ENCODE measurements at places on chromosomes 6 and 20.

DNA sequence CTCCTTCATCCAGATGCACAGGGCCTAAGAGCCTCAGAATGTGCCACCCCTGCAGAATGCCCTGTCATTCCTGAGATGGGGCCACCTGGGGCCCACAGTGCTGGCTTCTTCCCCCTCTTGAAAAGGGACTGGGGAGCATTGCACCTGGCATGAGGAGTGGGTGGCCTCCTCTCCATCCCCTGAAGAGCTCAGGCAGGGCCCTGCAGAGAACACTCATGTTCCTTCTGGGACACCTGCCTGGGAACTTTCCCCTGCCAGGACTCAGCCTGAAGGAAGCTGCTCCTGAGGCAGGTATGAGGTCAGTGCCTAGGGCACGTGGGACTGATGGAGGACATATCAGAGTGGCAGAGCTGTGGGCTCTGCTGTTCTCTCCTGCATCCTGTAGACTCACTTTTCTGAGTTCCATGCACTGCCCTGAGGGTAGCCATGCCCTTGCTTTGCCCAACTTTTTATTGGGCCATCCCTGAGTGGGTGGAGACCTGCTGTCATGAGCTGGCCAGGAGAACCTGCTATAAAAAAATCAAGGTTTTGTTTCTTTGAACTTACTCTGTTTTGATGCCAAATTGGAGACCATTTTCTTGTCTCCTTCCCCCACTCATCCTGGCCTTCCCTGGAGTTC, 19.5 kb downstream of the CCDC167 start:
- no peak for DNase-seq

GRCh38 chr20:57755609-57756008, 45.8 kb upstream of the PMEPA1 start:
- no peak for DNase-seq

DNA sequence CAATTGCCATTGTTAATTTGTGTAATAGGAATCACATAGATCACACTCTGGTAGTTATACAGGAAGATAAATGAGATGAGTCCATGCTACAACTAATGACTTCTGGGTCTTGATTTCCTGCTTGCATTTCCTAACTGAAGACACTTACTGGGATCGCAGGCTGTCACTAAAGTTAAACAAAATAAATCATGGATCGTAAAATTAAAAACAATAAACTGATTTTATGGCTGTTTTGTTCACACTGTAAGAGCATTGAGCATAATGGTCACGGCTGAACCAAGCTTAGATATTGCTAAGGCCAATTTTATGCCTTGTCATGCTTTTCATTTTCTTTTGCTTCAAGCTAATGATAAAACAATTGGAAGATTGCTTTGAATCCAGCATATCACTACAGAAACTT, 332.5 kb upstream of the CITED2 start:
- no peak for DNase-seq

- no peak for DNase-seq
Measured at GRCh38 chr6:36469946-36470345, 27.1 kb downstream of the KCTD20 start.

DNA sequence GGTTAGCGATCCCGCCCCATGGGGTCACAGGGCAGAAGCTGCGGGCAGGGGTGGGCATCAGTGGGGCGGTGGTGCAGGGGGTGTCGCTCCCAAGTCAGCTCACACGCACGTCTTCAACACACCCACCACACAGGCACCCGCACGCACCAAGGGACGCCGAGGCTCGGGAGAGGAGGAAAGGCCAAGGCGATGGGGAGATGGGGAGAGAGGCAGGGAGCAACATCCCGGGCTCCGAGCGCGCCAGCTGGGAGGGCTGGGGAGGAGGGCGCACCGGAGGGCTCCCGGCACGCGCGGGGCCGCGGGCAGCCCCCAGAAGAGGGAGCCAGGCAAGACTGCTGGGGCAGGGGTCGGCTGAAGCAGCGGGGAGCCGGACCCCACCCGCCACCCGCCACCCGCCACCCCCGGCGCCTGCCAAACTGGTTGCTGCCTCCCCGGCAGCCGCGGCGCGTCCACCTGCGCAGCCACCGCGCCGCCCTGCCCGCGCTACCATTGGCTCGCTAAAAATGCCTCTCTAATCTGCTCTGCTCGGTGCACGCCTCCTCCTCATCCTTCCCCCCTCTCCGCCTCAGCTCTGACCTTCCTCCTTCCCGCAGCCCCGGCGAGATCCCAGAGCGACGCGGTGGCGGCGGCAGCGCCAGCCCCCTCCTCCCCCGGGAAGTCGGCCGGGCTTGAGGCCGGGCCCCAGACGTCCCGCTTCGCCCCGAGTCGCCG, at the start of gene PACSIN1:
TSS of gene PACSIN1 (plus strand) at position 546 of the 711 bp plus-strand sequence. CDS start 60,230 bp downstream, outside the sequence.
- DNase-seq = no peak

GRCh38 chr6:52020945-52021570, 66.4 kb downstream of the PKHD1 start:
- no peak for DNase-seq

DNA sequence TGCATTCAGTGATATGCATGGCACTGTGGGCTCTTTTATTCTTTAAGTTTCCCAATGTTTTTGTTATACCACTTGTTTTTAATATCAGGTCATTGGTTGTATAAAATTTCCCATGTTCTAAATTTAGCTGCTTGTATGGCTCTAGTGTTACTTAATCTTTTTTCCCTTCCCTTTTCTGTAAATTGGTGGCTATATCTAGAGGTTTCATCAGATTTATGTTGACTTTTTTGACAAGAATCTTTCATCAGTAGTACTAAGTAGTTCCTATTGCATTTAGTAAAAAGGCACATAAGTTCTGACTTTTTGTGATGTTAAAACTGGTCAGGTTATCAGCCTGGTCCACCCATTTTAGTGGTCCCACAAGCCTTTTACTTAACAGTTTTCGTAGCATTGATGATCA, 51.1 kb downstream of the MMS22L start:
- no peak for DNase-seq

- DNase-seq = no peak
Measured at GRCh38 chr20:15913391-15914025, 659.7 kb downstream of the KIF16B start.

DNA sequence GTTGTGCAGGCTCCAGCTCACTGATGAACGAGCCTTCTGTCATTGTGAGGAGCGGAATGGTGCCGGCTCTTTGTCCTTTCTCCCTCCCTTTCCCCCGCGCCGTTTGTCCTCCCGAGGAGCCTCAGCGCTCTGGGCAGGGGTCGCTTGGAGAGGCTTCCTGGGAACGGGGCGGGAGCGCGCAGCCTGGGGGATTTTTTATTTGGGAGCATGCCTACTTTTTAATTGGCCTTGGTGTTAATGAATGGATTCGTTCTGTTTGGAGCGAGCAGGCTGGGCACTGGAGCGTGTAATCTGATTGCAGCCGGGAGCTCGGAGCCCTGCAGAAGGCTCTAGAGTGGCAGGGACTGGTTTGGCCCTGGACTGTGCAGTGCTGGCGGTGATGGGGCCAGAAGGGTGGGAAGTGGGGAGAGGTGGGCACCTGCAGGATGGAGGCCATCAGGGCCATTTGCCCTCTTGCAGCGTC, 118.8 kb downstream of the CDH4 start:
- DNase-seq = no peak

- no peak for DNase-seq
Measured at GRCh38 chr6:9647599-9647998, 767.3 kb downstream of the TFAP2A start.

- no peak for DNase-seq
Measured at GRCh38 chr6:137852346-137852745, 14.7 kb upstream of the TNFAIP3 start.

GRCh38 chr20:34083137-34083536, 28.9 kb downstream of the EIF2S2 start:
- peak; percentile 44 for DNase-seq

DNA sequence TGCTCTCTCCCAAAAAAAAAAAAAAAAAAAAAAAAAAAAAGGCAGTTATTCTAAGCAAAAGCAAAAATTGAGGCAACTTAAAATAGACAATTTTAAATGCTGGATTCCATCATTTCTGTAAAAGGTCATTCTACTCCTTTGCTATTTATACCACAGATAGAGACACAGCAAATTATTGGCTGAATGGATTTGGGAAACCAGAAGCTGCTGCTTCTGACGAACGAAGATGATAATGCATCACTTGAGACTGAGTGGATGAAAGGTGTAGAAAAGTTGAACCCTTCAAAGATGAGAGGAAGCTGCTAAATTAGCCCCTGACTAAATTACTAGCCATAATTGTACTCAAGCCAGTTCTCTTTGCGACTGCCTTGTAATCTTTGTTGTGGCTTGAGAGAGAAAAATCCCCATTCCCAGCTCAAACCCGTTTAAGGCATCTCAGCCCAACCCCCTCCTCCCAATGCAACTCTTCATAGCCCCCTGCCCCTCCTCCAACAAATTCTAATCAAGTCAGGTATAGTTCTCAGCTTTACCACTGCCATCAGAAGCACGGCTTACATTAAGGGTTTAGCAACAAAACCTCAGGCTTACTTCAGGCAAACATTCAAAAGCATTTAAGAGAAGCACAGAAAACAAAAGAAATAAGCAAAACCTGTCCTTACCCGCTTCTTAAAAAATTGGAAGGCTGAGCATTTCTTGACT, 1.0 kb downstream of the SGK1 start:
- DNase-seq = no peak

GRCh38 chr20:36367907-36368799, 62.0 kb downstream of the DLGAP4 start:
- no peak for DNase-seq

Measured in ovary (tissue), 10 donors.